SK-N-DZ (cell line): ENCODE measurements at places on chromosomes 16 and 17.

- DNase-seq, result no peak
Measured at GRCh38 chr17:58694302-58694701, 1.9 kb downstream of the RAD51C start.

DNA sequence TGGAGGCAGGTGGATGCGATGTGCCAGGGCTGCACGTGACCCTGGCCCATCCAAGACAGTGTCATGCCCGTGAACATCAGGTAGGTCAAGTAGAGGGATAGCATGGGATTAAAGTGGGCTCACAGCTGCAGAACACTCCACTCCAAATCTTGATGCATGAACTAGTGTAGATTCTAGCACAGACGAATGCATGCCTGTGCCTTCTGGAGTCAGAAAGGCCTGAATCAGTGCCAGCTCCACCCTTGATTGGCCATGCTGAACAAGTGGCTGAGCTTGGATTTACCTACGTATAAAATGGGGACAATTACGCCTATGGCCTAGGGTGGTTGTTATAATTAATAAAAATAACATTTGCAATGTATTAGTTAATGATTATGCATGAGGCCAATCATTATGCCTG lies 10.6 kb downstream of the IRX3 start:
- DNase-seq, result no peak

GRCh38 chr16:28149011-28149888 lies 62.5 kb downstream of the XPO6 start:
- DNase-seq, result no peak

GRCh38 chr17:43634591-43635125 lies 27.1 kb downstream of the MEOX1 start:
- no peak for DNase-seq

- no peak for DNase-seq
Measured at GRCh38 chr16:75486014-75486675, 9.1 kb downstream of the CHST6 start.

DNA sequence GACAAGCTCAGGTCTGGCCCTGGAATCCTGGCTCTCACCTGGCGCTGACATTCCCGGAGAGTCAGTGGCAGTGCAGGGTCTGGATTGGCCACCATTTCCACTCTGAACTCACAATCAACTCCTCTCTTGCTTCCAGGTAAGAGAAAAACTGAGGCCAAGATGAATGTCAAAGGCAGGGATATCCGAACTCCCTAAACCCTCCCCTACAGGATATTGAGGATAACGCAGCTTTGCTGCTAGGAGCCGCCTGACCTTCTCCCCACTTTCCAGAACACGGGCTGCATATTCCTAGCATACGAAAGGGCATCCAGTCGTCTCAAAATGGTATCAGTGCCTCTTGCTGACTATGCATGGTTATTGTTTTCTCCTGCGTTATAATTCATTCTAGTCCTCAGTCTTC lies 473.4 kb downstream of the SOX9 start:
- no peak for DNase-seq
